ENCODE measurements at places on chromosomes 4 and X.

GRCh38 chr4:100014616-100015015 is 64.5 kb upstream of the H2AZ1 start:
- no peak for DNase-seq

DNA sequence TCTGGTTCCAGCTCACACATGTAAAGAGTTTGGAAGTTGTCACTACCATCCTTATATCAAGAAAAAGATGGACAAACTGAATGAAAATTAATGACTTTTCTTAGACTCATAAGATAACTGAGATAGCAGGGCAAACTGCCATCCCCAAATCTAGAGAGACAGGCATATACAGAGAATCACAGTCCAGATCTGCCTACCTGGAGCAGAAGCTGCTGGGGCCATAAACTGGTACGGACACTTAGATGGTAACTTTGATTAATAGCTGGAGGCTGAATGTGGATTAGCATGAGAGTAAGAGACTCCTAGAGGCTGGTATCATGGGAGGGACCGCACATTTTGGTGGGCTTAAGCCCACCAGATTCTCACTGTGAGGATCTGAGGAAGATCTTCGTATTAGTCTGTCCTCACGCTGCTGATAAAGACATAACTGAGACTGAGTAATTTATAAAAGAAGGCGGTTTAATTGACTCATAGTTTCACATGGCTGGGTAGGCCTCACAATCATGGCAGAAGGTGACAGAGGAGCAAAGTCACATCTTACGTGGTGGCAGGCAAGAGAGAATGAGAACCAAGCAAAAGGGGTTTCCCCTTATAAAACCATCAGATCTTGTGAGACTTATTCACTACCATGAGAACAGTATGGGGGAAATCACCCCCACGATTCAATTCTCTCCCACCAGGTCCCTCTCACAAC is 10.8 kb upstream of the POLA1 start:
- DNase-seq = no peak

GRCh38 chrX:42920752-42921151 is 142.8 kb upstream of the PPP1R2C start:
- no peak for DNase-seq

GRCh38 chr4:37889849-37890800 is 759 bp upstream of the TBC1D1 start:
- no peak for DNase-seq

DNA sequence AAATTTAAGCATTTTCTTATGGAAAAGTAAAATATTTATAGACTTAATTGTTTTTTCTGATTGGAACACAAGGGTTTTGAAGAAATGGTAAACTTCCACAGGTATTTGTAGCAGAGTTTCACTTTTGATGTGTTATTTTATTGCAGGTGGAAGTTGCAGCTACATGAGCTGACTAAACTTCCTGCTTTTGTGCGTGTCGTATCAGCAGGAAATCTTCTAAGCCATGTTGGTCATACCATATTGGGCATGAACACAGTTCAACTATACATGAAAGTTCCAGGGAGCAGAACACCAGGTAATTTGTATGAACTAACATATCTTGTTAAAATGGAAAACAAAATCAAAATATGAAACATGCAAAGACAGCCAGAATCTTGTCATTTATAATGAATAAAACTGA is 117.4 kb downstream of the DIPK2B start:
- DNase-seq = no peak

DNA sequence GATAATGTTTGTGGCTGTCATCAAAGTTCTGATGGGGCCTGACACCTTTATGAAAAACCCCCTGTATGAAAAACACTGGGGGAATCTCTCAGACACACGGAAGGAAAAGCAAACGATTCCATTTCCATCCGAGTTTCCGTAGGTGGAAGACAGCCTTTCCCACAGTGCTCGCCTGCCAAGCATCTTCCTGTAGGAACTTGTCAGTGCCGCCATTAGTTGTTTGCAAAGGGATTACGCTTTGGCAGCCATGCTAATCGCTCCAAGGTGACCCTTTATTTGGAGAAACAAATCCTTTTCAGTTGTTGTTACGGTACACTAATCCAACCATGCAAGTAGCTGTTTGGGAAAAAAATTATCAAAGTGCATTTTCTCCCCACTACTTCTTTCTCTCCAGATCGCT is 44.4 kb upstream of the STOX2 start:
- DNase-seq = no peak

- no peak for DNase-seq
Measured at GRCh38 chrX:37895795-37896510, 48.6 kb upstream of the DYNLT3 start.

DNA sequence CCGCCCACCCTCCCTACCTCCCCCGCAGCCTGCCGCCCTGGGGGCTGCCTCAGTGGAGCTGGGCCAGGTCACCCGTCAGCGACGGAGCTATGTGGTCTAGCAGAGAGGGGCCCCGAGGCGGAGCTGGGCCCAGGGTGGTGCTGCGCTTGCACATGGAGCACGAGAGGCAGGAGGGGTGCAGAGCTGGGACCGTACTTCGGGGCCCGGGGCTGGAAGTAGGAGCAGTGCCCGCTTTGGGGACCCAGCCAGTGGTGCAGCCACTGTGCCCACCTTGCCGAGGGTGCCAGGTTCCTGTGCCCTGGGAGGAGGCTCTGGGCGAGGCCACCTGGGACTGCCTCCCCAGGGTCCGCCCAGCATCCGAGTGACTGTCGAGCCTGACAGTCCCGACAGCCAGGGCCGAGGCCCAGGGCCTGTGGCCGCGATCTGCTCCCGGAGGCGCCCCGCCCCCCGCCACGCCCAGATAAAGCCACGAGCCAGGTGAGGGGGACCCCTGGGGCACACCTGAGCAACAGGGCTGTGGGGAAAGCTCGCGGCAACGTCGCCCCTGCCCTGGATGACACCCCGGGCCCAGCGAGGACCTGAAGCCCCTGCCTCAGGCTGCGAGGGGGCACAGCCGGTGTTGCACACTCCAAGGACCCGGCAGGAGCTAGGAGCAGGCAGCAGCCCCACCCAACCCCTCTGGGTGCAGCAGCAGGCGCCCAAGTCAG is 117.5 kb downstream of the DNAAF6 start:
- no peak for DNase-seq

- no peak for DNase-seq
Measured at GRCh38 chr4:151475035-151475714, 66.2 kb downstream of the FHIP1A start.

GRCh38 chrX:2360731-2361130 is 140.0 kb downstream of the DHRSX start:
- no peak for DNase-seq
